ENCODE measurements at places on chromosomes 3 and 15.

DNA sequence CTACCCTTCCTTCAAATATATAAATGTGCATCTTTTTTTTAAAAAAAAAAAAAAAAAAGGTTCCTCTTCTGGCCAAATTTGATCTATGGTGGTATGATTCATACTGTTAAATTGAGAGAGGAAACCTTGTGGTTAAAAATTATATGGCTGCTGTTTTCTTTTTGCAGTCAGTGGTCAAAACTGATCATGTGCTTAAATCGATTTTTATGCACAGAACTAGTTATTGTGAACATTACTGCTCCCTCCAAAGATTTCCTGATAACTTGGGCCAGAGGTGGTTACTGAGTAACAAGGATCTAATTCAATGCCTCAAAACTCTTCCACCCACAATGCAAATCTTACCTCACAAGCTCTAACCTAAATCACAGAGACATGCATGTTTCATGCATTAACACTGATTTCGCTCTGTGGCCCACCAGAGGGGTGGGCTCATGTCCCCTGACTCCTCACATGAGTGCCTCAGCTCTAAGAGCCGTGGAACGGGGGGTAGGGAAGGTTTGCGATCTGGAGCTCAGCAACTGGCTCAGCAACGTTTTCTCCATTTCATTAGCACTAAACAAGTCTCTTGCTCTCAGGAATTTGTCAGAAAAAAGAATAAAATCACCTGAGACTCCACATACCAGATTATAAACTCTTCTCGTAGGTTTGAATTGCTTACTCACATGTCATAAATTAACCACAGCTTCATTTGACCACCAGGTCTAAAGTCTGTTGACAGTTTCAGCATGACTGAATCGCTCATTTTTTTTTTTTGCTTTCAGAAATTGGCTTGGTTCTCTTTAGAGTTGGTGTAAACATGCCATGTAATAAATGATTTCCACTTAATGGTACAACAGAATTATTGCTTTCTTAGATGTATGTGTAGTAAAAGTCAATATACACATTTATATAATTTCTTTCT, 280.4 kb downstream of the CD47 start:
- no peak for DNase-seq

DNA sequence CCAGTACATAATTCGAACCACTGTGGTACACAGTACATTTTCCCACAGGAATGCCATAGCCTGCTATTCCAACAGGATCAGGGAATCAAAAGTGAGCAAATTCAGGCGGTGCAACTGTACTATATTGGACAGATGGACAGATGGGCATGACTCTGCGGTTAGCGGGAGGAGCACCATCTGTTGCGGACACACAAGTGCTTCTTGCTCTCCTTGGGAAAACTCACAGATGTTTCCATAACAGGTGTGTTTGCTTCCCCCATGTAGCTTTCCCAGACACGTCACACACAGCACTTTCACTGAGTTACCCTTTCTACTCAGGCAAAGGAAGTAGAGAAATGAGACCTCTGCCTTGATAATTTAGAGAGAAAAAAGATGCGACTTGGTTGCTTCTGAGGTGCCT, 325.1 kb upstream of the THBS1 start:
- DNase-seq = no peak

DNA sequence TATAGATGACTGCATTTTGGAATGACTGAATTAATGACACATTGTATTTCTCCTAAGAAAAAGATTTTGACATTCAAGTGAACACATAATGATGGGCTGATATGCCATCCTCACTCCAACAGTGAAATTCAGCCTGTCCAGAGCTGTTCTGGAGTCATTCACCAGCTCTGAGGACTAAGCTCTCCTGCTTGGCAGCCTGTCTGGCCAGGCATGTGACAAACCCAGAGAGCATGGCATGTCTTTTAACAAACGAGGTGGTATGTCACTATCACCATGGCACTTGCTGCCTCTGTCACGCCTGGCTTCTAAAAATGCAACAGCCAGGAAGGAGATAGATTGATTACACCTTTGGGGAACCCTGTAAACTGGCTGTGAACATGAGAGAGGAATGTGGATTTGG, 1.4 kb downstream of the ACTC1 start:
- no peak for DNase-seq

DNA sequence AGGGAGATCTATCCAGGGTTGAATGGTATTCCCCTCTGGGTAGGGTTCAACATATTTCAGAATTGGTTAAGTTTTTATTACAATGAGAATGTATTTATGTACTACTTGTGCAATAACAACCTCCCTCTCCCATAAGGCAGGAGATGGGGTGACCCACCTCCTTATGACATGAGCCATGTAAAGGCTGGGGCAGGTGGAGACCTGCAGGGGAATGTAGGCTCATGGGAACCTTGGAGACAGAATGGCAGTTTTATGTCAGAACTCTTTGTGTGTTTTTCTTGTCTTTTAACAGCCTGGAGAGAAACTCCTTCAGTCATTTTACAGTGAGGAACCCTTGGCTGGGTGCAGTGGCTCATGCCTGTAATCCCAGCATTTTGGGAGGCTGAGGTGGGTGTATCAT, 24.6 kb upstream of the INSYN1 start:
- no peak for DNase-seq

DNA sequence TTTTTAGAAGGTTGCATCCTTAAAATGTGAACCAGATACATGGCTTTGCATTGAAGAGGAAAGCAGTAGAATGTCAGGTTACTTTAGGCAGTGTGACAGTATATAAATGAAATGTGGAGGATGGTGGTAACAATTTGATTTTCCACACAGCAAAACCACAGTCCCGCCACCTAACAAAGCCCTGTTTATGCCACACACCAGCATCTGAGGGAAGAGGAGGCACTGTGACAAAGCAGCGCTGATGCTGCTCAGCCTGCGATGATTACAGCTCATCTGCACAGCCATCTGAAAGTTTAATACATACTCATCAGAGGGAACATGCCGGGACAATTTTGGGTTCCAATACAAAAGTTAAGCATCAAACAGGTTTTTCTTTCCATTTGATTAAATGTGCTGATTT, 8.9 kb downstream of the RNF7 start:
- DNase-seq = no peak

DNA sequence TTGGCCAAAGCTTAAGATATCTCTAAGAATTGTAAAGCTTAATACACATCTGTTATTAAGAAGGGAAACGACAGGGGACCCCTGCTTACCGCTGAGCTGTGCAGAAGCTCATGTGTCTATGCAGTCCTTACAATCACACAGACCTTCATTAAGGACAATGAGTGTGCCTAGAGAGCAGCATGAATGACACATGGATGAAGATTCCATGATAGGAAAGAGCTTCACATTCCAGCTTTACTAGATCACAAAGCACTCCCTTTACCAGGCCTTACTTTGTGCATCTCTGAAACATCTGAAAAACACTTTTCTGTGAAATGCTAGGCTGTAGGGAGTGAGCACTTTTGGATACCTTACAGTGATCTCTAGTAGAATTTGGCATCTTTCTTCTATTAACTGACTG, 32.0 kb downstream of the RNF168 start:
- no peak for DNase-seq

DNA sequence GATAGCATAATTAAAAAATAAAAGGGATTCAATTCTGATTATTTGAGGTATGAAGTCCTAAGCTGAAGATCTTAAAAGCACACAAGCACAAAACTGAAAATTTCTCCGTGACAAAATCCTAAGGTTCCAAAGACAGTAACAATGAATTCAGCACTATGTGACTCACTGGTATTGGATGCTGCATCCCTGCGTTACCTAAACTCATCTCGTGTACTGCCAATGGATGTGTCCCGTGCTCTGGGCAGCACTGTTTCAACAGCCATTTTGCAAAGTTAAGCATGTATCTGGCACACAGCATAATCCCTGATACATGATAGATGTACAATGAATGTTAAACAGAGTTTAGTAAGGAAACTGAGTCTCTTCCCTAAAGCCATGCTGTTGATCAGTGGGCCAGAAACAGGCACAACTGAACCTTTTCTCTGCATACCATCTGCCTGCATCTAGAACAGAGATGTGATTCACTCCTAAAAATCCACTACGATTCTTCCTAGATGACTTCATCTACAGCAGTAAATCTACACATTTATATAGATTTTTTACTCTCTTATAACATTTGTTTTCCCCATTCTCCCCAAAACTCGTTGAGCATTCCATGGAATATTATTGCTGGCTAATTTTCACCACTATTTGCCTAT, 14.3 kb downstream of the SUCLG2 start:
- no peak for DNase-seq

DNA sequence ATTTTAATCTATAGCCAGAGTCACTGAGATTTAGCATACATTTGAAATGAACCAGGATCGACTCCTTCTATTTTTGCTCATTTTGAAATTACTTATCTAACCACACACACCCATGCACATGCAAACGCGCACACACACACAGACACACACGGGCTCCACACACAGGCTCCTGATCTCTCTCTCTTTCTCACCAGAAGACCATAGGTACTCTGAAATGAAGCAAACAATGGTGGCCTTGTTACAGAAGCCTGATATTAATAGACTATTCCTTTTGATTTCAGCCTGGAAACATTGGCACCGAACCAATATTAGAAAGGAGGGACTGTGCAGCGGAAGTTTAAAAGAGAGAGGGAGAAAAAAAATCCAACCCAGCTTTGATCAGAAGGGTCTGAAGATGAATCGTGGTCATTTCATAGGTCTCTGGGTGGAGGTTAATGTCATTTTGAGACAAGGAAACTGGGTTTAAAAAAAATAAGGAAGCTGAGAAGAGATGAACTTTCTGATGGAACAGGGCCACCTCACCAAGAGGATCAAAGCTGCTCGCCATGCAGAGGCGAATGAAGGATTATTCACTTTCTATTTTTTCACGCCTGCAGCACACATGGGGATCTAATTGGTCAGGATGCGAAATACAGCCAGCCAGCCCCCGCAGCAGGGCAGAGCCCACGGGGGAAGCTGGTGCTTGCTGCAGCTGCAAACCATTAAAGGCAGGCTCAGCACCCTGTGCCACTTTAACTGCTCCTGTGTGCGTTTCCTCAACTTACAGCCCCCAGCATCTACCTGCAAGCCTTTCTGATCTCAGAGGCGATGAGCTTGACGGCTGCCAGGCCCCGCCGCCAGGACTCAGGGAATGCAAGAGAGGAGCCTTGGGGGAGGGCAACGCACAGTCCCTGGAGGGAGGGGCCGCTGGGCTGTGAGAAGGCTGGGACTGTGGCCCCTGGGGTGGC, 88.8 kb downstream of the HES1 start:
- no peak for DNase-seq

DNA sequence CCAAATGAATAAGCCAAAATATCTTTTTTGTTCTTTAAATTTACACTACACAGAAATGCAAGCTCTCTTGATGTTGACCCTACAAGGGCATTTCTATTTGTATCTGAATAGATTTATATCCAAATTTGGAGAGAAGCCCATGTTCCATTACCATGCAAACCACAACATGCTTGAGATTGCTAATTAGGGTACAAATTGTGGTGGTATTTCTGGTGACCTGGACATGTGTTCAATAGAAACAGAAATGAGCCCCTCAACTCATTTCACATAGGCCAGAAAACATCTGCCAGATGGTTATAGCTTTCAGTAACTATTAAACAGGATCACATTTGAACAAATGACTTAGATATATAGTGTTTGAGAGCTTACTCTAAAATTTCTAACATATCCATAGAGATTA, 23.5 kb upstream of the PLSCR5 start:
- no peak for DNase-seq

DNA sequence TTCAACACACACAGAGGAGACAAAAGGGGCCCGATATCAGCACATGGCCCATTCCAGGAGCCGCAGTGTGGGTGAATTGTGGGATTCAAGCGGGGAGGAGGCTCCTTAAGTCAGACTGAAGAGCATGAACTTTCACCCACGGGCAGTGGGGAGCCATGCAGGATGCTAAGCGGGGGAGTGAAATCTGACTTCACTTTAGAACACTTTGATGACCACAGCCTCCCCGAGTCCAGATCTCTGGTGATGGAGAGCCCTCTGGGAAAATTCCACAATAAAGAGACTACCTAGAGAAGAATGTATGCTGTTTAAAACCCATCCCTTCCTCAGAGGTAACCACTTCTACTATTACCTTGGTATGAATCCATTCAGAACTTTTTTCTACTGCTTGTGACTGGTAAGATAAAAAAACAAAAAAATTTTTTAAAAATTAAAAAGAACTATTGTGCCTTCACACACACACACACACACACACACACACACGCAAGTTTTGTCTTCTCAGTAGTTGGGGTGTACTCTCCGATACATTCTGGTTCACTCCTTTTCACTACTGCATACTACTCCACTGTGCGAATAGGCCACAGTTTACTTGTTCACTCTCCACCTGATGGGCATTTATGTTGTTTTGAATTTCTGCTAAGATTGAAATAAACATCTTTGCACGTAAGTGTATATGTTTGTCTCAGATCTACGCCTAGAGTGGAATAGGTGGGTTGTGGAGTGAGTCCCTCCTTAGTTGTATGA, 2.0 kb upstream of the H1-8 start:
- no peak for DNase-seq

DNA sequence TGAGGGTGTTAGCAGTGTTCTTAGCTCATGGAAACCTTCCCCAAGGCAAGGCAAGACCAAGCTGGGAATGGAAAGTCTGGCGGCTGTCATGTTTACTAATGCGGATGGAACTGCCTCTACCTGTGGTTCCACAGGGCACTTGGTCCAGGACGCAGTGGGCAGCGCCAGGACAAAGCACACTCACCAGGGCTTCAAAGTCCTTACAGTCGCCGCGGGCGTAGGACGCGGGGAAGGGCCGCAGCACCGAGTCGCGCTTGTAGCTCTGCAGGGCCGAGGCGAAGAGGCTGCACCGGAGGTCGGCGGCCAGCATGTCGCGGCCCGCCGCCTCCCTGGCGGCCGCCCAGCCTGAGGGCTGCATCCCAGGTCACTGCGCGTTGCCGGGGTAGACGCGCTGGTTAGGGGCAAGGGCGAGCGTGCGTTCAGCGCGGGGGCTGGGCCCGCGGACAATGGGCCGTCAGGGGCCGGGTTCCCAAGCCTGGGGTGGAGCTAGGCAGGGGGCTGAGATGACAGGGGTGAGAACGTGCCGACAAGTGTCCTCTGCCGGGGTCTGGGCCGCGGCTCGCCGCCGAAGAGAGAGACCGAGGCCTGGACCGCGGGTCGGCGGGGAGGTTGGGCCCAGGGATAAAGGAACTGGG, 497 bp downstream of the PARP16 start:
- DNase-seq = no peak

DNA sequence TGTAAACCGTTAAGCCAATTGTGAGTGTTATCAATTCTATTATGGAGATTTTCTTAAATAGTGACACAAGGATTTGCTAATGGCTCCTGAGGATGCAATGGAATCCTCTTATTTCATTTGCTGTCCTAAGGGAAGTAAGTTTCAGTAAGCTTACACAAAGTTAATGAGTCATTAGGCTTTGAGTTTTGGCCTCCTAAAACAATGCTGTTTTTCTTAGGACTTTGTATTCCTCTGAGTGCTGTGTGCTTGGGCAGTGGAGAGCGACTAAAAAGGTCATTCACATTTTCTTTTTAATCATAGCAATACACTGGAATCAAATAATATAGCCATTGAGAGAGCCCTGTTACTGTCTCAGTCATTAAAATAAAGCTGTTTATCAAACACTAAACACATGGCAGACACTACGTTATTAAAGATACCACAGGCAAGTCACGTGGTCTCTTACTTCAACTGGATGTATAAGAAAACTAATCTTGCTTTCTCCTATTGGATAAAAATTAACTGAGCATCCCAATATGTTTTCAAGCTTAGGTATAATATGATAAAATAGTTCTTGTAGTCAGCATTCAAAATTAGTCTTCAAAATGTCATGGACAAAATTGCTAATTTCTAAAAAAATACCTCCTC, 290.8 kb downstream of the NLGN1 start:
- no peak for DNase-seq

GRCh38 chr3:72999951-73000350, 3.3 kb downstream of the PPP4R2 start:
- no peak for DNase-seq

GRCh38 chr3:121111914-121112612, 204.1 kb downstream of the STXBP5L start:
- no peak for DNase-seq

Data from stimulated activated CD8-positive, alpha-beta memory T cell treated with anti-CD3 and anti-CD28 coated beads, Interleukin-7, amount 100 ng/mL, for 1 hour (primary cell).